Right cardiac atrium (tissue), 5 donors: ENCODE measurements at places on chromosomes 3 and 15. TPM values are rescaled to one million over a fixed set of nuclear protein-coding genes. Genes with fewer than 3 reads are reported as not detected.

SUMF1 gene
- polyA plus RNA-seq = 7.8 TPM

- DNase-seq = no peak
Measured at GRCh38 chr3:98240131-98240530, 23.9 kb upstream of the OR5H6 start.

SUSD5 gene
- 1.3 TPM for polyA plus RNA-seq

GRCh38 chr3:101150504-101150903 lies 157.3 kb upstream of the ABI3BP start:
- peak; percentile 50 for DNase-seq

PROK2 gene
- 0.11 TPM for polyA plus RNA-seq

SCN11A gene
- not detected for polyA plus RNA-seq

NEK11 gene
- 1.1 TPM for polyA plus RNA-seq

GRCh38 chr15:63985221-63986184 lies 60.8 kb downstream of the DAPK2 start:
- peak; percentile 94 for DNase-seq

LMAN1L gene
- polyA plus RNA-seq = 84.7 TPM

GRCh38 chr15:74317820-74318375 lies 49.5 kb downstream of the CYP11A1 start:
- peak; percentile 95 for DNase-seq

GXYLT2 gene
- 12.5 TPM for polyA plus RNA-seq

ARPP21 gene
- 0.23 TPM for polyA plus RNA-seq

SYNPR gene
- 3.8 TPM for polyA plus RNA-seq

- DNase-seq = no peak
Measured at GRCh38 chr3:86379280-86379679, 611.7 kb downstream of the VGLL3 start.

- DNase-seq = no peak
Measured at GRCh38 chr3:43893727-43894126, 203.0 kb downstream of the ABHD5 start.

GPR27 gene
- polyA plus RNA-seq = 1.2 TPM

DNA sequence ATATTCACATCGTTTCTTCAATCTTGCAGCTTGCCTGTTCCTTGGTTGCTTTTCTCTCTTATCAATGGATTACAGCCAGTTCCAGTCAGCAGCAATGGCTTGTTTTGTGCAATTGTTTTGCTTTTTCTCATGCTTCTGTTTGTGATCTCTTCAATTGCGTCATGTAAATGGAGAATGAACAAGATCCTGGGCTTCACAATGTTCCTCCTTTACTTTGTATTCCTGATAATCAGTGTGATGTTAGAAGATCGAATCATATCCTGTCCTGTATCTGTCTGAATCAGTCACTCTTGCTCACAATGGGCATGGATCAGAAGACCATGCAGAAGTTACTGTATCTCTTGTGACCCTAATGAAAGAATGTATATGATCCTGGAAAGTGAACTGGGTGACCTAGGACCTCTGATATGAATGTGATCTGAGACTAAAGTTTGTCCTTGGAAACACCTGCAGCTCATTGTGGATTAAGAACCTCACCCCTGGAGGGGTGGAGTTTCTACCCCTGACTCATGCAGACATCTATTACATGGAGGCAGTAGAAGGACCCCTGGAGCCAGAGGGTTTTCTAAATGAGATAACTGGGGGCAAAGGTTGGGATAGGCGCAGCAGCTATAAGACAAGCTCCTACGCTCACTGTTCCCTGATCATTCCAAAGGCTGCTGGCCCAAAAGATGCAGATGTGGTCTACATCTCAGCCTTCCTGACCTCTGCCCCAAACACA lies 32.2 kb downstream of the SLC24A1 start:
- no peak for DNase-seq

TMEM42 gene
- 13.6 TPM for polyA plus RNA-seq

THUMPD3 gene
- 29.0 TPM for polyA plus RNA-seq

DNA sequence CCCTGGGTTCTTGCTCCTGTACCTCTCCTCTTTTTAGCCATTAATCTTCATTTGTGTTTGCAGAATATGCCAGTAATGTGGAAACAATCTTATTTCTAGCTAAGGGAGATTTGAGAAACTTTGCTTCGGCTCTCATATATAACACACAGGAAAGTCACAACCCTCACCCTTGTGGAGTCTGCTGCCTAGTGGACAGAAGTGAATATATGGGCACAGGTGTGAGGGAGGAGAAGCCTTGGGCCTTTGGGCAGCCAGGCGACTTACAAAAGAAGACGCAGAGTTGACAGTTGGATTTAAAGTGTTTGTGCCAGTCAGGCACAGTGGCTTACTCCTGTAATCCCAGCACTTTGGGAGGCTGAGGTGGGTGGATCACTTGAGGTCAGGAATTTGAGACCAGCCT lies 181.8 kb upstream of the TBL1XR1 start:
- DNase-seq = no peak

RAB5A gene
- 32.5 TPM for polyA plus RNA-seq

- no peak for DNase-seq
Measured at GRCh38 chr3:126998728-126999127, 15.8 kb downstream of the PLXNA1 start.

GRCh38 chr3:76565496-76566210 lies 474.2 kb upstream of the ROBO2 start:
- DNase-seq = no peak

NTRK3 gene
- 3.6 TPM for polyA plus RNA-seq

- no peak for DNase-seq
Measured at GRCh38 chr15:38054488-38054887, 120.0 kb downstream of the TMCO5A start.

- DNase-seq = peak; percentile 76
Measured at GRCh38 chr3:172522871-172523818, at the start of gene TNFSF10. Gene TNFSF10 (minus strand): TSS chr3:172523430. CDS start chr3:172523384, 46 bp downstream.

CCDC9B gene
- polyA plus RNA-seq = 99.7 TPM

DNA sequence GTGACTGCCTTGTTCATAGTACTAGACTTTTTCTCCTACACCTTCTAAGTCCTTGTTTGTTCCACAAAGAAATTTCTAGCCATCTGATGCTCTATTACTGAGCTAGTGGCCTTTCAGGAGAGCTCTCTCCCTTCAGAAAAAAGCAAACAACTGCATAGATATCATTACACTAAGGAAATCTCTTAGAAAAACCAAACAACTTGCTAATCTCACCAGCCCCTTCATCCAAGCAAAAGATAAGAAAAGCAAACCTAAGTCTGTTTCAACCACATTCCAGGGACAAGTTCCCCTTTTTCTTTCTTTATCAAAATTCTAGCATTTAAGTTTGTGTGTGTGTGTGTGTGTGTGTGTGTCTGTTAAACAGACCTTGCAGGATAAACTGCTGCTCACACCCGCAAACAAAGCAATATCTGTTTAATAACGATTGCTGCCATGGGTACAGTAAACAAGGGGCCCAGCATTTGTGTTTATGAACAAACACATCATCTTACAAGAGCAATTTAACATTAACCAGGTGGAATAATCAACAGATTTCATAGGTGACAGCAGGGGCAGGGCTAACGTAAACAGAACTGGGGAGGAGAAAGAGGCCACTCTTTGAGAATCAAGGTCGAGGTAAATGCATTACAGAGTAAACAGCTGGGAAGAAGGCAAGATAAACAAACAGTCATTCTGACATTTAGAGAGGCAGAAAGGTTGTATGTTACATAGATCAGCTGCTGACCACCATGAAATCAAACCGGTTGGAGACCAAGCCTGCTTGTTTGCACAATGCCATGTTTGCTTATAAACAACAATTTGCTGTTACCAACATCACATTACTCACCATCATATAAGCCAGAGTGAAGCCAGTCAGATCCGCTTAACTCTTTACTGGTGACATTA lies 375.1 kb downstream of the FOXP1 start:
- no peak for DNase-seq

SAMD7 gene
- polyA plus RNA-seq = not detected

- DNase-seq = no peak
Measured at GRCh38 chr15:85307687-85308045, 72.7 kb upstream of the AKAP13 start.

- DNase-seq = no peak
Measured at GRCh38 chr3:187902936-187903335, 157.7 kb upstream of the BCL6 start.

VILL gene
- 5.4 TPM for polyA plus RNA-seq

GRCh38 chr3:187922704-187923416 lies 177.6 kb upstream of the BCL6 start:
- DNase-seq = no peak

GRCh38 chr15:39888809-39889208 lies 31.3 kb downstream of the GPR176 start:
- no peak for DNase-seq

- no peak for DNase-seq
Measured at GRCh38 chr15:42069496-42070278, 24.7 kb downstream of the PLA2G4D start.

DNA sequence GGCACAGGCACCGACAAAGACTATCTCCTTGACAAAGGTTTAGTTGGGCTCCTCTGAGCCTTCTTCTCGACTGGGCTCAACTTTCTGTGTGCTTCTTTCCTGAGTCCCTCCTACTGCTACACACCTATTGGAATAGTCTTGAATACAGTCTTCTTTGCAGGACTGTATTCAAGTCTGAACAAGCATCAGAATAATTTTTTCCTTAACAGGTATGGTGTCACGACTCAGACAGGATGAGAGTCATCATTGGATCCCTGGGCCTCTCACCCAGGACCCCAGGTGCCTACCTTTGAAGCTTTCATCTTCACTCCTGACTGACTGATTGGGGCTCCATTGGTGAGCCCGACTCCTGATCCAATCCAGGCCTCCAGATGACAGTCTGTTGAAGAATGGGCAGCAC lies 66.3 kb downstream of the CRYGS start:
- DNase-seq = no peak

GRCh38 chr3:39811561-39811960 lies 2.2 kb downstream of the MYRIP start:
- no peak for DNase-seq

CTXND1 gene
- 0.43 TPM for polyA plus RNA-seq

CCR5 gene
- polyA plus RNA-seq = 0.27 TPM

DNA sequence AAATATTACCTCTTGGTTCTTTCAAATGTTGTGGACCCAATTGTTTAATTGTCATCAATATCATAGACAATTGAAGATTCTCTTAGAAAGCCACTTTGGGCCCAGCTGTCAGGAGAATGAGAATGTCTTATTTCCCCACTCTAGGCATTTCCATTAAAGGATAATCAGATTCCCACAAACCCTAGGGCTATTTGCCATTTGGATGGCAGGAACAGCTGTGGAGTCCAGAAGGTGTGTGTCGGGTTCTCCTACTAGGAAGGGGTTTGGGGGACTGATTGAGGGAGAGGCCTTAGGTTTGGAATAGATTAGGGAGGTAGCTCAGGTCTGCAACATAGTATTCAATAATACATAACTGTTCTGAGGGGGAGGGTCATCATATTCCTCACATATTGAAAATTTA lies 35.2 kb upstream of the PLSCR5 start:
- DNase-seq = no peak

DNA sequence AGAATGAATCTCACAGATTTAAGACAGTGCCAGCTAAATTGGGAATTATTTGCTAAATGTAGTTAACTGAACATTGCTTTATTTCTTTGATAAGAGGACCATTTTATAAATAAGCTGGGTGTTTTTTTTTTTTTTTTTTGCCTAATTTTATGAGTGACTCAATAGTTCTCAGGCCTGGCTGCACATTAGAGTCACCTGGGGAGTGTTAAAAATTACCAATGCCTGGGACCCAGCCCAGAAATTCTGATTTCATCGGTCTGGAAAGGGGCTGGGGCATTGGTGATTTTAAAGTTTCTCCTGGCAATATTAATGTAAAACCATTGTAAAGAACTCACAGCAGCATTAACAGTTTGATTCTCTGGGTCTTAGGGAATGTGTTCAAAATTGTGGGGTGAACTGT lies 51.2 kb upstream of the PHLDB2 start:
- no peak for DNase-seq

- no peak for DNase-seq
Measured at GRCh38 chr15:65494076-65494475, 23.4 kb downstream of the DPP8 start.

EEF1AKMT4 gene
- polyA plus RNA-seq = 1.7 TPM
